ENCODE measurements at places on chromosomes 5 and 9. TPM values are rescaled to one million over a fixed set of nuclear protein-coding genes. Genes with fewer than 3 reads are reported as not detected.

The INSL4 gene
- 15.8 TPM for total RNA-seq

The PDCD1LG2 gene
- total RNA-seq = 0.39 TPM

The FAM120A gene
- total RNA-seq = 87.4 TPM

The PMPCA gene
- total RNA-seq = 80.3 TPM

The FAM78A gene
- total RNA-seq = 1.1 TPM

The RNF130 gene
- 41.9 TPM for total RNA-seq

The MPDZ gene
- 12.9 TPM for total RNA-seq

The WNT8A gene
- not detected for total RNA-seq

The ORM2 gene
- not detected for total RNA-seq

The PROB1 gene
- 0.33 TPM for total RNA-seq

The MFAP3 gene
- 24.4 TPM for total RNA-seq

The PCDH12 gene
- not detected for total RNA-seq

The CATSPER3 gene
- 0.59 TPM for total RNA-seq

The DIPK1B gene
- 10.1 TPM for total RNA-seq

The SMARCA2 gene
- 25.7 TPM for total RNA-seq

The MCC gene
- total RNA-seq = 0.25 TPM

The OR1J2 gene
- not detected for total RNA-seq

The PCDHGB5 gene
- 2.5 TPM for total RNA-seq

The HMMR gene
- 26.7 TPM for total RNA-seq

The ITGA1 gene
- total RNA-seq = 2.0 TPM

The CCDC180 gene
- total RNA-seq = 0.86 TPM
